ENCODE measurements at places on chromosomes 1 and 21.

- DNase-seq = no peak
Measured at GRCh38 chr1:95407131-95407885, 173.3 kb downstream of the RWDD3 start.

GRCh38 chr1:145963265-145964019 is 933 bp downstream of the ANKRD34A start:
- DNase-seq = no peak

DNA sequence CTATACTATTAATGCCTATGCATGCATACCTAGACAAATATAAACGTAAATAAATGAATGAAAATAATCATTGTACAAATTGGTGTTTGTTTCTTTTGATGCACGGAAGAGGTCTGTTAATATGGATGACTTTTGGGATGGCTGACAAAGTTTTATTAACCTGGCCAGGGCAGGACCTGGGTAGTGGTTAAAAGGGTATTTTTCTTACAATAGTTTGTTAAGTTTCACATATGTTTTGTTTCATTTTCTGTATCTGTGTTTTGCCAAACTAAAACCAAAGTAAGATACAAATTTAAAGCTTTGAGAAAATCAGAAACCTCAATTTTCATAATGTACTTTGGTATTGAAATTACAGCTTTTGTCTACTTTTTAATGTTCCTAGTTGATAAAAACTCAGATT is 222.7 kb upstream of the OLFM3 start:
- DNase-seq = no peak

DNA sequence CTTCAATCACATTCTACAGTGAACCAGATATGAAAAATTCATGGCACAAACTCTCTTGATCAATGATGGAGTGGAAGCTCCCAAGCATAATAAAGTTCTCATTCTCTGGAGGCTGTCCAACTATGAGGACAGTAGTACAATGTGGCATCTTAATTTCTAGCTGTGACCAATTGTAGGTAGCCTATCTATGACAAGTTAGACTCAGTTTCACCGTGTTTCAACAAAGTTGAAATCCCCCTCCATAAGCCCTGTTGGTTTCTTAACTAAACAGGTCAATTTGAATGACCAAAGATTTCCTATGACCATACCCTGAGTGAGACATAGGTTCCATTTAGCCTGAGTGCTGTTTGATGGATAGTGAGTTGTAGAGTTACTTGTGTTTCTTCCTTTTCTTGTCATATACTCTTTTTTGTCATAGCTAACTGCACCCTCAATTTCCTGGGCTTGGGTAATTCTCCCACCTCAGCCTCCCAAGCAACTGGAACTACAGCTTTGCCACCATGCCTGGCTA is 11.8 kb downstream of the PATJ start:
- no peak for DNase-seq

GRCh38 chr1:99579691-99580172 is 66.2 kb upstream of the PALMD start:
- no peak for DNase-seq

- DNase-seq = no peak
Measured at GRCh38 chr1:114032271-114033215, 53.3 kb downstream of the OLFML3 start.

- DNase-seq = no peak
Measured at GRCh38 chr1:4590756-4591155, 63.7 kb upstream of the AJAP1 start.

DNA sequence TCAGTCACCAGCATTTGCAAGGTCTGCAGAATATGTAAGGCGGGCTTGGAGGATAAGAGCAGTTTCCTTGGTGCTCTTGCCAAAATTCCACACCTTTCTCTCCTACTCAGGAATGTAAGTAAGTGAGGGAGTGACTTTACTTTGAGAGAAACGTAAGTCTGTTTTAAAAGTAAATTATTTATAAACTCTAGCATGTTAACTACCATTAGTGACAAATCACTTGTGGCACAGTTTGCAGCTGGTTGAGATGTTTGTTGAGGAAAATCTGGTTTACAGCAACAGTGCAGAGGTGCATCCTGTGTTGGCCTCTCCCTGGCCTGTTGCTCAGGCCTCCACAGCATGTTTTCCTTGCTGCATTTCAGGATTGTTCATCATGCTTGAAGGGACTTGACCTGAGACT is 8.5 kb downstream of the CGN start:
- DNase-seq = no peak

GRCh38 chr1:178238722-178239510 is 145.0 kb downstream of the RASAL2 start:
- DNase-seq = no peak

DNA sequence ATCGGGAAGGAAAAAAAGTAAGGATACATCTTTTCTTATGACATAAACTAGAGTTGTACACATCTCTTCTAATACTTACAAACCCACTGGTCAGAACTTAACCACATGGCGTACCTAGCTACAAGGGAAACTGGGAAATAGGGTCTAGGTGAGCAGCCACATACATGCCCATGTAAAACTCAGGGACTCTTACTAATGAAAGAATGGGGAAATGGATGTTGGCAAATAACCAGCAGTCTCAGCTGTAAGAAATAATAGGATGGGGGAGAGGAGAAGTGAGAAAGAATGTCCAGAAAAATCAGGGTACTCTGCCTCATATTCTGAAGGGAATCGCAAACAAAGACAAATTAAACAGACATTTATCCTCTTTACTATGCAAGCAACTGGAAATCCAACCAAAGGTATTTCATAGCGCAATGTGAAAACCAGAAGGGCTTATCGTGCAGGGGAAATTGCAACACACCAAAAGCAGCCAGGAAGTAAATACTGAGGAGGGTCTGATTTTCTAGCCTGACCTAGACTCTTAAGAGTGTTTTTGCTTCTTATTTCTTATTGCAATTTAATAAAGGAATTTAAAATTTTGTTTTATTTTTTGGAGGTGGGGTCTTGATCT is 17.5 kb downstream of the GTF2B start:
- no peak for DNase-seq

DNA sequence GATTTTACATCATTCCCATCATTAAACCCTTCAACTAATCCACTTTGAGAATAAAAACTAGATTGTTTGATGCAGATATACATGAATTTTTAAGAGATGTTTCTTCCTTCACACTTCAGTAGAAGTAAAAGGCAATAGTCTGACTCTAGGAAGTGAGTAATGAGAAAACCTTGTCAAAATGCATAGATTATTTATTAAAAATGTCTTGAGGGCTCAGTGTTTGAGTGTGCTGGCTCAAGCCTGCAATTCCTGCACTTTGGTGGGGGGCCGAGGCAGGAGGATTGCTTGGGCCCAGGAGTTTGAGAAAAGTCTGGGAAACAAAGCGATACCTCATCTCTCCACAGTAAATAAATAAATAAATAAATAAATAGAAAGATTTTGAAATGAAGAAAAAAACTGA is 177.1 kb downstream of the NEGR1 start:
- no peak for DNase-seq

- no peak for DNase-seq
Measured at GRCh38 chr1:101165532-101165931, 71.3 kb upstream of the S1PR1 start.

- peak; percentile 28 for DNase-seq
Measured at GRCh38 chr1:158087320-158087927, 93.3 kb upstream of the CD1D start.

DNA sequence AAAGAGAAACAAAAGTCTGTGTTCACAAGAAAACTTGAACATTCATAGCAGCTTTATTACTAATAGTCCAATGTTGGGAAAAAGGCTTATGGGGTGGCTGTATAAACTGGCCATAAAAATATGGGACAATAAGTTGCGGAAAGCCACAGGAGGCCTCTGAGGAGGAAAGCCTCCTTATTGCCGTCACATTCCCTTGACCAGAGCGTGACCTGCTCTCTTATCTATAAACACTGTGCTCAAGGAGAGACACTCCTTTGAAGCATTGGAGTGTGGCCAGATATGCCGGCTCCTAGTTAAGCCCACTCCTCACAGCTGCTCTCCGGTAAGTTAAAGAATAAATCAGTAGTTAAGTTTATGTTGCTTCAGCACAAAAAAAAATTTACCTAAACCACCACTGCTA is 19.7 kb downstream of the OR6Y1 start:
- DNase-seq = no peak
